ENCODE measurements at places on chromosomes 3 and 15.

DNA sequence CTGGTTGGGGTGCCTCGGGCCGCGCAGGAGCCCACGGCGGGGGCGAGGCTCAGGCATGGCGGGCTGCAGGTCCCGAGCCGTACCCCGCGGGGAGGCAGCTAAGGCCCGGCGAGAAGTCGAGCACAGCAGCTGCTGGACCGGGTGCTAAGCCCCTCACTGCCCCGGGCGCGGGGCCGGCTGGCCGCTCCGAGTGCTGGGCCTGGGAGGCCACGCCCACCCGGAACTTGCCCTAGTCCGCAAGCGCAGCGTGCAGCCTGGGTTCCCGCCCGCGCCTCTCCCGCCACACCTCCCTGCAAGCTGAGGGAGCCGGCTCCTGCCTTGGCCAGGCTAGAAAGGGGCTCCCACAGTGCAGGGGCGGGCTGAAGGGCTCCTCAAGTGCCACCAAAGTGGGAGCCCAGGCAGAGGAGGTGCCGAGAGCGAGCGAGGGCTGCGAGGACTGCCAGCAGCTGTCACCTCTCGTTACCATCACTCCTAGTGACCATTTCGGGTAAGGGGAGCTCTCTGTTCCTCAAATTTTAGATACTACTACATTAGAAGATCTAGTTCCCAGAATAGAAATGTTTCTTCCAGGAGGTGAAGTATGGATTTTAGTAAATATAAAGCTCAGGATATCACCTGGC is 417.0 kb upstream of the AGTR1 start:
- no peak for DNase-seq

DNA sequence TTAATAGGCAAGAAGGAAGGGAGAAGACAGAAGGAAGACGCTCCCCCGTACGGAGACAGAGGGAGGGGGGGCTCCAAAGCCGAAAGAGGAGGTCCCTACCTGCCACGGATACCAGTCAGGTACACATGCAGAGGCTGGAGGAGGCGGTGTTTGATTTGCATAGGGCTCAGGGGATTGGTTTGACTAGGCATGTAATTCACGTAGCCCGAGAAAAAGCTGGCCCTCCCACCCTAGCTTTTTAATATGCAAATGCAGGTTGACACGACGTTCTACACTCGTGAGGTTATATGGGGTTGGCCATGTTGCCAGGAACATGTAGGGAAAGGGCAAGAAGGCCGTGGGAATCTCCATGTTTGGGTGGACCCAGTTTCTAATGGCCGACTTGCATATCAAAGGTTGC is 29.8 kb downstream of the ZNF592 start:
- DNase-seq = no peak

DNA sequence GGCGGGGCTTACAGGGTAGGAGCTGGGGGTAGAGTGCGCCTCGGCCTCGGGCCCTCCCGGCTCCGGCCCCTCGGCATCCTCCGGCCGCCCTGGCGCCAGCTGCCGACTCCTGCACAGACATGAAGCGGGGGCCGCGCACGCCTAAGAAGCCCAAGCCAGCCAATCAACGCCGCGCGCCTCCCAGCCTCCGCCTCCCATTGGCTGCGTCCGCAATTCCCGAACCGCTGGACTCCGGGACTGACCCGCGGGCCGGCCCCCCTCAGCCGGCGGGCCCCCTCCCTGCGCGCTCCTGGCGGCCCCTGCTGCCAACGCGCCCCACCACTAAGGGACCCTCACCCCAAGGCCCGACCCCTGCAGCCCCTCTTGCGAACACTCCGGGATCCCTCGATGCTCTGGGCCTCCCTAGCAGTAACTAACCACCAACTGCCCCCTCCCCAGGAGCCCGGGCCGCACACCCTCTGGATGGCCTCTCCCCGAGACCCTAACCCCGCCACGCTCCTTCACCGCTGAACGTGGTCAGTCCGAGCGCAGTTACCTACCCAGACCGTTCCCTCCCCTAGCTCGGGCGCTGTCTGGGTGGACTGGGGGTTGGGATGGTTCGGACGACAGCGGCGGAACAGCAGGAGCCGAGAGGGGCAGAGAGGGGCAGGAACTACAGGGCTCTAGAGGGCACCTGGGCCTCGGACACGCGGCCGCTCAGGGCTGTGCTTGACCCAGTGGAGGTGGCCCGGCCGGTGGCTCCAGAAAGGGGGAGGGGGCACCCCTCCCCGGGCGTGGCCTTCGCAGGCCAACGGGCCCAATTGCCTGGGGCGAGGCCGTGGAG is 5.0 kb downstream of the GATA2 start:
- DNase-seq = peak; percentile 96

DNA sequence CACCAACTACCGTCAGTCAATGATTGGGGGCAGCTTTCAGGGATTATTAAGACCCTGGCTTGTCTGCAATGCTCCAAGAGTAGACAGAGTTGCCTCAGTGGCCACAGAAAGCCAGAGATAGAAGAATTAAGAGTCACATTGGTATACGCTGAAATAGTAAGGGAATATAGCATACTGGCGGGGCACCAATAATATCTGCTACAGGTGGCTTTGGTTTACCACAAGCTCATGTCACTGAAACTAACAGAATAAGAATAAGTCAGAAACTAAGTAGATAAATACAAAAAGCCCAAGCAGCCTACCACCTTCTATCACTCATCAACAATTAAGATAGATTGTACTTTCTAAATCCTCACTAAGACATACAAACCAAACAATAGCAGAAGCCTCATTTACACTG is 2.5 kb upstream of the FHIT start:
- no peak for DNase-seq

DNA sequence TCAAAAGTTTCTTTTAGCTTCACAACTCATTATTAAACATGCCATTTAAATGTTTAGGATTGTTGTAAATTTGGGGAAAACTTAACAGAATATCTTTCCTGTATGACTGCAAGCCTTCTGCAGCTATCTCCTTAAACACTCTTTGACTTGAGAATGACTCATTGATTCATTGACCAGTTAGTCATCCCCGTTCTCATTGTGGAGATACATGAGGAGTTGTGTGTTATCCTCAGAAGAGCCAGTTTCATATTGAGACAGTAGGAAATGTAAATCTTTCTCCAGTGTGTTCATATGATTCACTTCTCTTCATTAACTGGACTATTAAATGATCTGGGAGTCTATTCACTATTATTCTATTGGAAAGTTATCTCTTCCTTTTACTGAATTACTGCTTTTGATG is 83.0 kb downstream of the CRYGS start:
- DNase-seq = peak; percentile 83

GRCh38 chr3:176916777-176917176 is 280.5 kb downstream of the TBL1XR1 start:
- no peak for DNase-seq

- DNase-seq = no peak
These were observed 116.9 kb upstream of the EIF1B start for GRCh38 chr3:40192628-40193027.

DNA sequence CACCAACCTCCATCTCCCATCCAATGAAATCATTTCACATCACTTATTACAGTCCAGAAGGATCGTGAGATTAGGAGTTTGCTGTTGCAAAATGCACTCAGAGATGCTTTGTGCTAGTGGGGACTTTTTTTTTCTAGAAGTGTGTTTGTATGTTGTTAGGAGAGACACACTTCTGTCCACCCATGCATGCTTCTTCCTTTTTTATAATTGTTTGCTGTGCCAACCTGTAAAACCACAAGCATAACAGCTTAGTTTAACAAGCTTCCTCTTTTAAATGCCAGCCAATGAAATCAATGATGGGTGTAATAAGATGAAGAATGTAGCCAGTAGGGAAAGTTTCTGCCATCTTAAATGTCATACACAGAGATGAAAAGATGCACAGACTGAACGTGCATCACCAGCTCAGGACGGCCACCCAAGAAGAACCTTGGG is 305.6 kb upstream of the STT3B start:
- DNase-seq = no peak

DNA sequence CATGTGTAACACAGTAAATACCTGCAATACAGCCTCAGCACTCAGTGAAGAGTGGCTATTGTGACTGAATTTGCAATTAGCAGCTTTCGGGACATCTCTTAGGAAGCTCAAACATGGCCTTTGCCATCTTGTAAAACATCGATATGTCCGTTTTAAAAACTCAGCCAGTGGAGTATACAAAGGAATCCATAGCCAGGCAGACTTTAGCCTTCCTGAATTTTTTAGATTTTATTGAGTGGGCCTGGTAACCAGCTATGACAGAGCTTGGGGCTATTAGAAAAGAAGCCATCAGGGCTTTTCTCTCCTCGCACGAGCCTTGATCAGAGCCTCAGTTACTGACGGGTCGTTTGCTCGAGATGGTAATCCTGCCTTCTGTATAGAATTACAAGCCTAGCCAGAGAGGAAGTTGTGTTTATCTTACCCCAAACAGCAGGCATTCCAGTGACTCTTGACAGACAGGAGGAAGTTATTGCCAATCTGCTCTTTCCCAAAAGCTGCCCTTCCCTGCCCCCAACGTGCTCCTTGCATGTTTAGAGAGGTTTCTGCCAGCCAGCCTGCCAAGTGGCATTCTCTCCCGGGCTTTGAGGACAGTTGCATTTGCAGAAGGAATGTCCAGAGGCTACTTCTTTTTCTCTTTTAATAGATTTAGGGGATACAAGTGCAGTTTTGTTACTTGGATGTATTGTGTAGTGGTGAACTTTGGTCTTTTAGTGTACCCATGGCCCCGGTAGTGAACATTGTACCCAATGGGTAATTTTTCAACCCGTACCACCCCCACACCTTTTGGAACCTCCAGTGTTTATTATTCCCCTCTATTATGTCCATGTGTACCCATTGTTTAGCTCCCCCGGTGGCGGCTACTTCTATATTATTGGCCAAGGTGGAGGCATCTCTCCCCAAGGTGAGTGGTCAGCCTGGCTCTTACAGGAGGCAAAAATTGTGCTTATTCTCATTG is 40.6 kb downstream of the ITPR1 start:
- no peak for DNase-seq

GRCh38 chr15:97960364-97961066 is at the start of gene ARRDC4:
ARRDC4 (plus strand) TSS chr15:97960703; CDS start chr15:97960862, 159 bp downstream.
- peak; percentile 97 for DNase-seq

DNA sequence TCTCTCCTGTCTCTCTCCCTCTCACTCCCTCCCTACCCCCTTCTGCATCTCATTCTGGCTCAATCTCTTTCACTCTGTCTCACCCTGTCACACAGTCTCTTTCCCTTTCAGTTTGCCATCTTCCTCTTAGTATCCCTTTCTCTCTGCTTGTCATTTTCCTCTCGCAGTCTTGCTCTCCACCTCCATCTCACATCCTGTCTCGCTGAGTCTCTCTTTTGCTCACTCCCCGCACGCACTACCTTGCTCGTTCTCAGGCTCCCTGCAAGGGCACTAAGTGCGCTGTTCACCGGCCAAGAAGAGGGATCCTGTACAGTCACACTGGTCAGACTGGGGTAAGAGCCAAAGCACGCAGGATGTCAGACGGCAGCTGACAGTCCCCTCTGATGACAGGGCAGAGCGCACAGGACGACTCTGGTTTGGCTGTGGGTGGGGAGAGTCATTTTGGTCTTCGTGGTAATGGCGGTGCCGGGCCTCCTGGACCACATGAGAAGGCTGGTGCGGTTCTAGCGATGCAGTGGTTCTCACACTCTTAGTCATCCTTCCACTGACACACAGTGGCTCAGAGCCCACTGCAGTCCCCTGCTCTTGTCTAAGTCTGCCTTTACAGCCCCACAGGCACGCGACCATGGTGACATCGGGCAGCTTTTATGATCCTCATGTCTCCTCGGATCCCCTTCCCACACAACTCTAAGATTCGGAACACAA is 356.8 kb downstream of the FOXP1 start:
- DNase-seq = no peak

DNA sequence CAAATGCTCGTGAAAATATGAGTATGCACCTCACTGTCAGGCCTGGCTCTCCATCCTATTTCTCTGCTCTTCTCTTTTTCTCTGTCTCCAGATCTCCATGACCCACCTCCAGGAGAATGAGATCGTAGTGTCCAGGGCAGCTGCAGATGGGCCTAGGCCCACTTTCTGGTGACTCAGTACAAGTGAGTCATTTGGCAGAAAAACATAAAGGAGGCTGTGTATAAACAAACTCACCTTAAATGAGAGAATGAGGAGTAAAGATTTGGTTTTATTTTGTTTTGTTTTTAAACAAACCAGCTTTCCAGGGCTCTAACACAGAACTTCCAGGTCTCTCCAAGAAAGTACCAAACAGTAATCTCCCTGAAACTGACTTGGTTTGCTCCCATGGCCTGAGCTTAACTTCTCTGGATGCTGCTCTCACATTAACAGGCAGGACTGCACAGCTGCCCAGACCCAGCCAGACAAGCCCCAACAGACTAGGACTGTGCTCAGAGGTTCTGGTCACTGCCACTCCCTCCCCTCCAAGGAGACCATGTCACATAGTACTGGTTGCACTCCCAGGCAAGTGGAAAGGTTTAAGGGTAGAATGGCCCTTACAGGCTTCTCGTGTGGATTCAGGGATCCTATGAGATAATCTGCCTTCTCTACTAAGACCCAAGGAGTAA is 1.5 kb upstream of the HEG1 start:
- DNase-seq = peak; percentile 69

DNA sequence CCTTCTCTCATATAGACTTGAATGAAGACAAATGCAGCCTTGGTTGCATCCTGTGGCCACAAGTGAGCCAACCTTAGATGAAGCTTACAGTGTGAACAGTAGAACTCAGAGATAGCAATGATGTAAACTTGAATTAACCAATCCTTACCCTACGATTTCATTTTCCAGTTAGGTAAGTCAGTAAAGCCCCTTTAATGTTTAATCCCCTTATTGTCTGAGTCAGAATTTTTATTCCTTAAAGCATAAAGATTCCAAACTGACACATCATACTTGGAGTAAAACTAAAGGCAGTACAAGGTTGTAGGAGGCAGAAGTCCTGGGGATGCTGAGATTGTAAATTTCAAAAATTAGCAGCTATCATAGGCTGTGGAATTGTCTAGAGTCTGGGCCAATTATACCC is 507.8 kb upstream of the DPH6 start:
- no peak for DNase-seq

DNA sequence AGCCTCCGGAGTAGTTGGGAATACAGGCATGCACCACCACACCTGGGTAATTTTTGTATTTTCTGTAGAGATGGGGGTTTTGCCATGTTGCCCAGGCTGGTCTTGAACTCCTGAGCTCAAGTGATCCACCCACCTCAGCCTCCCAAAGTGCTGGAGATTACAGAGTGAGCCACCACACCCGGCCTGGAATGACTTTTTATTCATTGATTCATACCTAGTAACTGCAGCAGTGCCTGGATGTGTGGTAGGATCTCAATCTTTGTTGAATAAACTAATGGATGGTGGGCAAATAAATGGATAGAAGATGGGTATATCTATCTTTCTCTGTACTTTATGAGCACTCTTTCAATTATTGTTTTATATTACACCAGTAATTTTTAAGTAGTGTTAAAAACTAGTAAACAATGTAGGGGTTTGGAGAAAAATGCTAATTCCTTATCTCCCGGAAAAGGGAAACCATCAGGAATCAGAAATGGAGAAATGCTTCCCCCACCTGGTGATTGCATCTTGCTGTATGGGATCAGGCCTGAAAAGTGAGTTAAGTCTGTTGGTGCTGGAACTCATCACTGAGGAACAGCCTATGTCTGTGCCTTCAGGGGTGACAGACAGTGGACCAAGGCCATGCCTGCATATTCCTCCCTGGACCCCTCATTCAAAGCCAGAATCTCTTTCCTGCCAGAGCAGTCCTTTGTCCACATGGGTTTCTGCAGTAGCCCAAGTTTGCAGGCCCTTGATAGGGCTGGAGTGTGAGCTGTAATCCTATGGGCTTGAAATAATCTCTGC is 161.0 kb upstream of the CTDSPL start:
- peak; percentile 33 for DNase-seq

All from AG08395 (cell line).